ENCODE measurements at places on chromosomes 1 and 21.
A peak's percentile ranks its signal among the peaks of the same experiment; 100 is the strongest.

GRCh38 chr1:201459775-201460174 is 9.2 kb downstream of the PHLDA3 start:
- DNase-seq, result no peak

- peak; percentile 33 for DNase-seq
These were observed 642 bp upstream of the NT5C1A start for GRCh38 chr1:39672551-39672947.

DNA sequence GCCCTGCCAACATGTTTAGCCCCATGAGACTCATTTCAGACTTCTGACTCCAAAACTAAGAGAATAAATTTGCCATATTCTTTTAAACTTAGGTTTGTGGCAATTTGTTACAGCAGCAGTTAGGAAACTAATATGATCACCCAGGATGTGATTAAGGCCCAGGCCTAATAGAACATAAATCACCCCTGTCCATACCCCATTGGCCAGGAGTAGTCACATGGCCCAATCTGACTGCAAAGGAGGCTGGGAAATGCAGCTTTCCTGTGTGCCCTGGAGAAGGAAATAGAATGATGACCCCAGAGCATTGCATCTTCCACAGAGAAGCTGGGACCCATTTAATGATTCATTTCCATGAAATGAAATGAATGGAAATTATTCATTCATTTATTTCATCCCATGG is 100.4 kb upstream of the KLHDC7A start:
- DNase-seq, result no peak

DNA sequence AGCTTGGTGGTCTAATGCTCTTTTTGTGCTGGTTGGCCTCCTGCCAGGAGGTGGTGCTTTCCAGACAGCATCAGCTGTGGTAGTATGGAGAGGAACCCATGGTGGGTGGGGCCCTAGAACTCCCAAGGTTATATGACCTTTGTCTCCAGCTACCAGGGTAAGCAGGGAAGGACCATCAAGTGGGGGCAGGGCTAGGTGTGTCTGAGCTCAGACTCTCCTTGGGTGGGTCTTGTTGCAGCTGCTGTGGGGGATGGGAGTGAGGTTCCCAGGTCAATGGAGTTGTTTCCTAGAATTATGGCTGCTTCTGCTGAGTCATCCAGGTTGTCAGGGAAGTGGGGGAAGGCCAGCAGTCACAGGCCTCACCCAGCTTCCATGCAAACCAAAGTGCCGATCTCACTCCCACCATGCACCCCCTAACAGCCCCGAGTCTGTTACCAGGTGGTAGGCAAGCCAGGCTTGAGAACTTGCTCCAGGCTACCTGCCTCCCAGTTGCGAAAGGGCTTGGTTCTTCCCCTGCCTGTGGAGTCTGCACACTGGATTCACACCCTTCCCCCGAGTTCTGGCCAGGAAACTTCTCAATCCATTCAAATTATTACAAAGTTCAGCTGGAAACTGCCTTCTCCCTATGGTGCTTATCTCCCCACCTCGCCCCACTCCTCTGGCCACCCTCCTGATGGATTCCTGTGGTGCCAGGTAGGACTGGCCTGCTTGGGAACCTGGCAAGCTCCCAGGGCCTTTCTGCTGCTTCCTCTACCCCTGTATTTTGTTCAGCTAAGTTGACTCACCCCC is 37.8 kb downstream of the DRAM2 start:
- DNase-seq, result no peak

DNA sequence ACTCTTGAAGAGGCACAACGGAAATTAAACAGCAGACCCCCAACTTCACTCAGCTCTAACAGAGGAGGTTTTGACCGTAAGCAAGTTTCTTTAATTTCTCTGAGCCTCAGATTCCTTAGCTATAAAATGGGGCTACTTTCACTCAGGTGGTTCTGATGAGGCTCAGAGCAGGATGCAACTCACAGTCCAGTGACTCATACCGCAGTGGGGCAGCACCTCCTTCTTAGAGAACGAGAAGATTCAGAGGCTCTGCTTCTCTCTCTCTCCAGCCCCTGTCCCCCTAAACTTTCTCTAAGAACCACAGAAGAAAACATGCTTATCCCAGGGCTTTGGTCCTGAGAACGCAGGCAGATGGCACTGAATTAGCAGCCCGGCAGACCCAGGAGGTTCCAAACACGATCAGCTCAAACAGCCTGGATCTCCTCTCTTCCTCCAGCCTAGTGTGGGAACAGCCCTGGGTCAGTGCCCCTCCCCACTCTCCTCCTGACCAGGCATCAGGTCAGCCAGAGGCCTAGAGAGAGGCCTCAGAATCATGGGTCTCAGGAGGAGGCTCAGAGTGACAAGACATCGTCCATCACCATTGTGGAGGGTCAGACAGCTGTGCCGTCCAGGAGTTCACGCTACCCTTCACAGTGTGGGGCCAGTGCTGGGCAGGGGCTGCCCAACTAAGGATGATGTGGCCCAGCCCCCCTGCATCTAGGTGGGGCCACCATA is 433.0 kb downstream of the PTPRU start:
- DNase-seq, result no peak

DNA sequence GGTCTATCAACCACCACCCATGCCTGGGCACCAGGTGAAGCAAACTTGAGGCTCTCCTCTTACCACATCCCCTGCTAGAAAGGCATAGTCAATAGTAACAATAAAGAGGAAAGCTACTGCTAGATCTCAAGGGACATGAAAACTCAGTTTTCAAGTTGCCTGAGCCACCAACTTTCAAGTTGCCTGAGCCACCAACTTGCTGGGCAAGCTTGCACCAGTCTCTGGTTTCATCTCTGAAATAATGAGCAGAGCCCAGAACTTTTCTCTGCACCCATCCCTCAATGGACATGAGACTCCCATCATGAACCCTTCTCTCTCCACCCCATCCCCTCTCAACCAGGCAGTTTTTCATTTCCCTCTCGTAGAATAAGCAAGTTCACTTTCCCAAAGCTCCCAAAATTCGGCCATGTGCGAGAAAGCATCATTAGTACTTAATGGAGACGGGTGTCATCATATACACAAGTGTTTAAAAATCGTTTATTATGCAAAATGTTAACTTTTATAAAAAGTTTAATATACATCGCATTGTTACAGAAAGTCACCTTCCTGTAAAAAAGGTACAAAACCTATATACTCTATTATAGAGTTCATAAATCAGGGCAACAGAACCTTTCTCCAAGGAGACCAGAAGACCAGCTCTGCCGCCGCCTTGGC is 1.7 kb downstream of the ID3 start:
- DNase-seq, result no peak
